Activated CD4-positive, CD25-positive, alpha-beta regulatory T cell treated with anti-CD3 and anti-CD28 coated beads, Interleukin-2, amount 50 U/mL, for 24 hours (primary cell): ENCODE measurements at places on chromosomes 5 and 9.
A peak's percentile ranks its signal among the peaks of the same experiment; 100 is the strongest.

DNA sequence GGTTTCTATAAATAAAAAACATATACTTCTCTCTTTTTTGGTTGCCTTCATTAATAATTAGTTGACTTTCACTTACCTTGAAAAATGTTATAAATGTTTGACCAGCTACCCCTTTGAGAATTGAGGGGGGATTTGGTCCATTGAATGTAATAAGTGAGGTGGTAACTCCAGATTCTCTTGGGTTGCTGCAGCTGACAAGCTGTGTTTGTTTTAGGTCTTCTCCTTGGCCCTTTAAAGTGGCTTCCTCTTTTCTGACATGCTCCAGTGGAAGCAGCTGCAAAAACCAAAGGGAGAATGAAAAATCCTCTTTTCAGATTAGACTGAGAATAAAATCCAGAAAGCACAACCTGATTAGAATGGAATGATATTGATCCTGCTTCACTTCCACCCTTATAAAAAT lies 410.5 kb downstream of the TMEM38B start:
- ATAC-seq, result no peak

DNA sequence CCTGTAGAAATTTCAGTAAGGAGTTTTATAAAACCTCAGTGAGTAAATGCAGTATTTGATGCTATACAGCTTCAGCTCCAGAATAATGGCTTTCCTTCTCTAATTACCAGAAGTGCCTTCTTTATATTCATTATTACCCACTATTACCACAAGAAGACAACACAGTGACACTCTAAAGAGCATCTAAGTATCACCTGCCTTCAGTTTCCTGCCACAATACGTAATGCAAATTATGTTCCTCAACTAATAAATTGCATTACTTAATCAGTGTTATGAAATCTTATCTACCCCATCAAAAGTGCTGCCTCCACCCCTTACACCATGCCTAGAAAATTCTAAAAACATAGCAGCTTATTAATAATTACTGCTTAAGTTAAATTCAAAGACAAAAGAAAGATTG lies 91.9 kb downstream of the TRPM6 start:
- ATAC-seq, result no peak

GRCh38 chr9:27157097-27157496 lies 48.1 kb downstream of the TEK start:
- no peak for ATAC-seq

DNA sequence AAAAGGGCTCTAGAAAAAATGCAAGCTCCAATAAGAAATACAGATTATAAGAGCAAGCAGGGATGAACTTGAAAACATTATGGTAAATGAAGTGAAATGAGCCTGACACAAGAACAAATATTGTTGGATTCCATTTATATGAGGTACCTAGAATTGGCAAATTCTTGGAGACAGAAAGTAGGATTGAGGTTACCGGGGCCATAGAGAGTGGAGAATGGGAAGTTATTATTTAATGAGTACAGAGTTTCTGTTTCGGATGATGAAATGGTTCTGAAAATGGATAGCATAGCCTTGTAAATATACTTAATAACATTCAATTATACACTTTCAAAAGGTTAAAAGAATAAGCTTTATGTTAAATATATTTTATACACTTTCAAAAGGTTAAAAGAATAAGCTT lies 75.6 kb upstream of the SLC12A2 start:
- no peak for ATAC-seq

- peak; percentile 68 for ATAC-seq
Observed at GRCh38 chr5:14946815-14947620, 75.4 kb upstream of the ANKH start.

- ATAC-seq, result no peak
Observed at GRCh38 chr5:82591021-82591515, 312.9 kb upstream of the RPS23 start.

DNA sequence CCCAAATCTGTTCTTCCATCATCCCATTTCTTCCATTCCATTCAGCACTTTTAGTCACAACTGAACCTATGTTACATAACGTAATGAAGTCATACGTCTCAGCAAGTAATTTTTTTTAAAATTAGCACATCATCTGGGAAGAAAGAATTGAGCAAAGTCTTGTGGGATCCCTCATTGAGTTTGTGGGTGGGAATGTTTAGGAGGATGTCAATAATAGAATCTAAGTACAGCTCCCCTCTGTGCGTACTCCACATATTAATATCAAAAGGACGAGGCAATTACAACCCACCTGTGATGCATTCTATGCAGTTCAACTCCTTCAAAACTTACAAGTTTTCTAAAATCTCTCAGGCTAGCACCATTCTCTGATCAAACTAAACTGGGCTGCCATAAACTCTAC lies 526.3 kb downstream of the AGTPBP1 start:
- ATAC-seq, result no peak

DNA sequence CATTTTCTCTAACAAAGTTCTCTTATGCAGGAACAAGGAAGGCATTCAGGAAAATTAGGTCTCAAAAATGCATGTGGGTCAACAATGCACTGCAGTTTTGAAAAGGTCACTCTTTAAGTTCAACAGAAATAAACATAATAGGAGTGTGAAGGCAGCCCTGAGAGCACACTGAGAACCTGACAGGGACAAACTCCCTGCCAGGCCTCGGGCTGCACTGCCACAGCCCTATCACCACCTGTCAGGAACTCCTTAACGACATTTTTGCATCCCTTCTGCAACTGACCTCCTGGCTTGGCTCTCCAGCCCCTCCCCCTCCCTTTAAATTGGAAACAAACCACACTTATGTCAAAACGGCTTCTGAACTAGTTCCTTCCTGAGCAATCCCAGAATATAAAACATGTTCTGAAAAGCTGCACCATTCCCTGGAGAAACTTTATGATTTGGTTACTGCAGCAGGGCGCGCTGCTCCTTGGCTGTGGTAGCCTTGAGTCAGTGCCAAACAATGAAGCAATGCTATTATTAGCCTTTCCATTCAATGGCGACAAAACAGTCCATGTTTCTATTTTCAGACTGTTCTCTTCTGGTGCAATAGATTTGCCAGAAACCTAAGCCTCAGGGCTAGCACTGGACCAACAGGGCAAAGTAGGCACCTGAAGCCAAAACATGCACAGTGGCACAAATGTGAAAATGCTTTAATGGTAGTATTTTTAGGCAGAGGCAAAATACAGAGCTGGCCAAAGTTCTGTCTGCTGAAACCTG lies 160.1 kb upstream of the ZNF608 start:
- no peak for ATAC-seq

- no peak for ATAC-seq
Observed at GRCh38 chr5:83034528-83035207, 42.5 kb downstream of the TMEM167A start.

GRCh38 chr9:131276094-131276888 lies at the start of gene FAM78A:
FAM78A (minus strand) TSS chr9:131276510; CDS start chr9:131276179, 331 bp downstream.
- ATAC-seq, result peak; percentile 2

- ATAC-seq, result no peak
Observed at GRCh38 chr9:132791699-132792240, 86.3 kb downstream of the AK8 start.

DNA sequence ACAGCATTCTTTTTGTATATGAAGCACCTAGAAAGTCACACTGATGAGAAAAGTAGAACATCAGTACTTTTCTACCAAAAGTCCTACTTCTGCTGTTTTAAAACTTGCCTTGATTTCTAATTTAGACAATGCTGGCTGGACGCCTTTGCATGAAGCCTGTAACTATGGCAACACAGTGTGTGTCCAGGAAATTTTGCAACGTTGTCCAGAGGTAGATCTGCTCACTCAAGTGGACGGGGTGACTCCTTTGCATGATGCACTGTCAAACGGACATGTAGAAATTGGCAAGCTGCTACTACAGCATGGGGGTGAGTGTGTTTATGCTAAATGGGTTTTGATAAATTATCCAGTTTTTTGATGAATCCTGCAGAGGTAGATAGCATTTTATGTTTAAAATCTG lies 73.5 kb downstream of the SLF1 start:
- ATAC-seq, result no peak

GRCh38 chr5:107700481-107700880 lies 29.7 kb upstream of the EFNA5 start:
- no peak for ATAC-seq

GRCh38 chr9:130193103-130193502 lies 20.9 kb downstream of the NCS1 start:
- ATAC-seq, result no peak

GRCh38 chr5:158255609-158256008 lies 396.7 kb upstream of the CLINT1 start:
- no peak for ATAC-seq

DNA sequence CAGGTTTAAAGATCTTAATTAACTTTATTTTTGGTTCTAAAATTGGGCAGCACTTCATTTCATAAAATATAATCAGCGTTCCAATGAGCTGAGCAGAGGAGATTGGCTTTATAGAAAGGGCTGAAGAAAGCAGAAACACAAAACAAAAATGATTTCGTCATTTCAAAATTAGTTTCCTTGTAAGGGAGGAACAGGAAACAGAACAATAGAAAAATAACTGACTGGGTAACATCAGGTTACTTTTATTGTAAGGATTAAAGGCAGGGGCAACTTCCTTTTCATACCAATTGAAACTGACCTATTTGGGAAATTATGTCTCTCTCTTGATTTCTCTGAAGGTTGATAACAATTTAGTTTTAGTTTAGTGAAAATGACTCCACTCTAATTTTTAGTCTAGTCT lies 157.1 kb downstream of the ATP10B start:
- no peak for ATAC-seq

GRCh38 chr5:179793468-179794139 lies at the start of gene LTC4S:
LTC4S (plus strand) TSS chr5:179793986; CDS start chr5:179794081, 95 bp downstream.
- peak; percentile 6 for ATAC-seq

- no peak for ATAC-seq
Observed at GRCh38 chr5:95102080-95102479, 182.8 kb downstream of the MCTP1 start.

DNA sequence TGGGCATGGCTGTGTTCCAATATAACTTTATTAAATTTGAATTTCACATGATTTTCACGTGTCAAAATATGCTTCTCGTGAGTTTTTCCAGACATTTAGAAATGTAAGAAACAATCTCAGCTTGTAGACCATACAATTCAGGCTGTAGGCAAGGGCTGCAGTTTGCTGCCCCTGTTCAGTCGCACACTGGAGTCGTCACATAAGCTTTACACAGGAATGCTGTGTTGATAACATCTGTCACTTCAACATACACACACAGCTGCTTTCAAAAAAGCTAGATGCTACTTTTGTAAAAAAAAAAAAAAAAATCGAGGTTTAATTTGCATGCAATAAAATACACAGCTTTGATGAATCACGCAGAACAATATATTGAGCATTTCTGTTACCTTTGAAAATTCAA lies 77.9 kb downstream of the MYO10 start:
- ATAC-seq, result no peak

DNA sequence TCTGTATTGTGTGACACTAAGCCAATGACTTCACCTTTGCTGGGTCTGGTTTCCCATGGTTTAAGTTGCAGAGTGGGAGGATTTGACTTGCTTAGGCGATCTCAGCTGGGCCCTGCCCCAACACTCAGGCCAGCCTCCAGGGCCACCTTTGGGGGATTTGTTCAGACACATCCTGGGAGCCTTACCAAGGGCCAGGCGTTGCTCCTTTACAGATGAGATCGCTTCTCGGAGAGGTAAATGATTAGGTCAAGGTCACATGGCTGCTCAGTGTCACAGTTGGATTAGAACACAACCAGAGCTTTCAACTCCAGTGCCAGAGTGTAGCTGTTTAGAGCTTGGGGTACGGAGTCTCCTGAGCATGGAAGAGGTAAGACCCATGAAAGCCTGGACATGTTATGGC lies 57.5 kb downstream of the COL27A1 start:
- no peak for ATAC-seq

- no peak for ATAC-seq
Observed at GRCh38 chr5:111432883-111433536, 79.3 kb downstream of the STARD4 start.

- no peak for ATAC-seq
Observed at GRCh38 chr9:74865177-74865576, 22.5 kb downstream of the TRPM6 start.

GRCh38 chr5:149438281-149438680 lies 59.2 kb upstream of the IL17B start:
- ATAC-seq, result no peak

- ATAC-seq, result no peak
Observed at GRCh38 chr9:4760122-4760521, 19.1 kb upstream of the AK3 start.

- ATAC-seq, result no peak
Observed at GRCh38 chr5:54360089-54360488, 49.7 kb upstream of the ARL15 start.

- ATAC-seq, result peak; percentile 55
Observed at GRCh38 chr9:121299467-121300282, 31.7 kb downstream of the GSN start.

DNA sequence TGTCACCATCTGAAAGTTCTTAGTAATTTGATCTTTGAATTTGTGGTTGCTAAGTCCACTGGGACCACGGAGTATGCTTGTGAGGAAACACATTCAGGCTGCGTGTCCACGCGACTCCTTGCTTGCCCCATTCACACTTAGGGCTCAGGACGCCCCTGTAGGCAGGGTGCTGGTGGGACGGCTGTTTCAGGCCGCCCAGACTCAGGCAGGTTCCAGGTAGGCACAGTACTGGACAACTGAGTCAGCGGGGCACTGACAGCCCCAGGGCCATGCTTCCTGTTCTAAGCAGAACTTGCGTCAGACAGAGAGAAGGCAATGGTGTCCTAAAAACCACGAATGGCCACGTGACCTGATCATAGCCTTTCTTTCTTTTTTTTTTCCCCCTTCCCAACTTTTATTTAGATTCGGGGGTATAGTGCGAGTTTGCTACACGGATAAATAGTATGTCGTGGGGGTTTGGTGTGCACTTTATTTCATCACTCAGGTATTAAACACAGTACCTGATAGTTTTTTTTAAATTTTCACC lies 7.7 kb upstream of the RASGEF1C start:
- ATAC-seq, result no peak

DNA sequence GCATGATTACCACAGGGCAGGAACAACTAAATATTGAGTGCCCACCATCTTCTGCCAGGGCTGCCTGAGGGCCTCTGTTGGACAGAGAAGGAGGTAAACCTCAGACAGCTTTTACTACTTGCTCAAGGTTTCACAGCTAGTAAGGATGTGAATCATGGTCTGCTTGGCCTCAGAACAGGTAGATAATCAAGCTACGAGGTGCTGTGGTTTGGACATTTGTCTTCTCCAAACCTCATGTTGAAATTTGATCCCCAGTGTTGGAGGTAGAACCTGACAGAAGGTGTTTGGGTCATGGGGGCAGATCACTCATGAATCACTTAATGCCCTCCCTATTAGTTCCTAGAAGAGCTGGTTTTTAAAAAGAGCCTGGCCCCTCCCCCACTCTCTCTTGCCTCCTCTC lies 541.2 kb upstream of the TRPC7 start:
- no peak for ATAC-seq

GRCh38 chr9:136013524-136014034 lies 52.4 kb upstream of the UBAC1 start:
- no peak for ATAC-seq

DNA sequence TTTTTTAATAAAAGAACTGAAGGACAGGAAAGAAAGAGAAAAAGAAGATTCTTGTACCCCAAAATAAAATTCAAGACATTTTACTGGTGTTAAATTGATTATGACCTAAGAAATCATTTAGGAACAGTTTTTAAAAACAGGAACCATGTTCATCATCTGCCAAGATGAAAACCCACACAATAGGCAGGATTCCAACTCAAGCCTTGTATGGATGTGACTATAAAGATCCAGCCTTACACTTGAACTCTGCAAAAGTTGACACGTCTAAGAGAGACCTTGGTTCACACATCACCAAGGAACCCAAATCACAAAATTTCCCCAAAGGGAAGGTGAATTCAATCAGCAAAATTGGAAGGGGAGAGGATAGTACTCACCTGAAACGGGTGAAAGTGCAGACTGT lies 82.6 kb downstream of the SMIM23 start:
- ATAC-seq, result no peak
